ENCODE measurements at places on chromosomes 1 and 21. TPM values are rescaled to one million over a fixed set of nuclear protein-coding genes. Genes with fewer than 3 reads are reported as not detected.
A peak's percentile ranks its signal among the peaks of the same experiment; 100 is the strongest.

DNA sequence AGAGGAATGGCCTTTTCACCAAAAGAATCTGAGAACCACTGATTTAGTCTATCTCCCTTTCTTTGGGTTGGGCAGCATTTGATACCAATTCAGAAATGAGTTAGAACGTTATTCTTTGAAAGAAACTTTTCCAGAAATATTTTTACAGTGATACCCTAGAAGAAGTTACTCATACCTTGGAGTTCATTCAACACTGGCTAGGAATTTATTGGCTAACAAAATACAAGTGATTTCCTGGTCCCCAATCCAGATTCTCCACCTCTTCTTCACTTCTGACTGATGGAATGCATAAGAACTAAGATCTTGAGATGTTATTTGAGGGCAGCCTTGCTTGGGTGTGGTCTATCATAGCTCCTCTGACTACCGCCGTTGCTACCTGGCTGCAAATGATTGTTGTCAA lies 9.4 kb downstream of the C1orf162 start:
- H3K36me3 ChIP-seq: no peaks in the 10 kb centered on the region
- no peaks in the 10 kb centered on the region for H3K4me1 ChIP-seq
- no peak for DNase-seq
- no peak overlapping the region for H3K27ac ChIP-seq

- no peak overlapping the region for H3K4me3 ChIP-seq
- H3K4me1 ChIP-seq: no peaks in the 10 kb centered on the region
- DNase-seq: no peak
- H3K36me3 ChIP-seq: no peaks in the 10 kb centered on the region
Observed at GRCh38 chr1:190175320-190175719, 302.3 kb downstream of the BRINP3 start.

GRCh38 chr1:73637264-73637663 lies 560.7 kb downstream of the LRRIQ3 start:
- H3K27ac ChIP-seq: no peak overlapping the region
- no peaks in the 10 kb centered on the region for H3K36me3 ChIP-seq
- H3K4me3 ChIP-seq: no peak overlapping the region
- no peaks in the 10 kb centered on the region for H3K27me3 ChIP-seq
- DNase-seq: no peak
- no peaks in the 10 kb centered on the region for H3K4me1 ChIP-seq

- no peaks in the 10 kb centered on the region for H3K27me3 ChIP-seq
- no peak overlapping the region for H3K4me3 ChIP-seq
- H3K4me1 ChIP-seq: peaks cover 16% of the 10 kb centered on the region
- peak; percentile 40 for DNase-seq
- no peaks in the 10 kb centered on the region for H3K36me3 ChIP-seq
Observed at GRCh38 chr1:8598060-8598724, 219.2 kb downstream of the RERE start.

DNA sequence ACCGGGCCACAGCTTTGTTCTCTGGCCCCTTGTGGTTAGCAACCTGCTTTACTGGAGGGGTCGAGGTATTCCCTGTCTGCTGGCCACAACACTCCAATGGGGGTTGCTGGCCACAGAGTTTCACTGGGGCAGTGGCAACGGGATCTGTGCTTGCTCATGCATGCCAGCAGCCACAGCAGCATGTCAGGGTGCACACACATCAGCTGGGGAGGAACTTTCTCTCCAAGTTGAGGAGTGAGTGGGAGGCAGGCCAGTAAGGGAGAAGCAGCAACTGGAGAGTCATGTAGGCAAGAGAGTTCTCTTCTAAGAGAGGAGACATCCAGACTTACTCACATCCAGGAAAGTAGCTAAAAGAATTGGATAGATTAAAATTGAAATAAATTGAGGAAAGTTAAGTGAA lies 38.0 kb downstream of the SAMD13 start:
- no peaks in the 10 kb centered on the region for H3K36me3 ChIP-seq
- no peak for DNase-seq
- no peaks in the 10 kb centered on the region for H3K27me3 ChIP-seq
- no peak overlapping the region for H3K27ac ChIP-seq
- no peak overlapping the region for H3K4me3 ChIP-seq

GRCh38 chr1:56964349-56965017 lies 1.3 kb downstream of the C8B start:
- no peaks in the 10 kb centered on the region for H3K4me1 ChIP-seq
- no peaks in the 10 kb centered on the region for H3K36me3 ChIP-seq

DNA sequence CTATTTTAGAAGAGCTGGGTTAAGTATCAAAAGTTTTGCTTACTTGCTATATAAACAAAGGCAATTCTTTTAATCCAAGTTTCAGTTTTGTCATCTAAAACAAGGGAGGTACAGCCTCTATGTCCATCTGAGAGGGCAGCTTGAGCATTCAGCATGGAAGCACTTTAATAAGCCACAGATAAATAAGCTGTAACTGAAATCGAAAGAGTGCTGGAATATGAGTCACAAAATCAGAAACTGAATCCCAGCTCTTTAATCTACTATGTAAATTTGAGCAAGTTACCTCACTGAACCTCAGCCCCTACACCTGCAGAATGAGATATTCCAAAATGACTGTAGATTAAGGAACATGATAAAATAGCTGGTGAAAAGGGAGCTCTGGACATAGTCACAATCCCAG lies 80.0 kb upstream of the HP1BP3 start:
- H3K4me1 ChIP-seq: no peaks in the 10 kb centered on the region
- H3K27ac ChIP-seq: no peak overlapping the region
- no peak for DNase-seq
- H3K36me3 ChIP-seq: no peaks in the 10 kb centered on the region
- no peak overlapping the region for H3K4me3 ChIP-seq

GRCh38 chr21:32415451-32416398 lies 3.2 kb downstream of the EVA1C start:
- no peak overlapping the region for H3K4me3 ChIP-seq
- H3K36me3 ChIP-seq: no peaks in the 10 kb centered on the region
- no peak for DNase-seq
- H3K27ac ChIP-seq: no peak overlapping the region
- H3K4me1 ChIP-seq: peaks cover 9% of the 10 kb centered on the region

GRCh38 chr1:151718011-151718431 lies 1.4 kb upstream of the CELF3 start:
- H3K27me3 ChIP-seq: no peaks in the 10 kb centered on the region
- no peak for DNase-seq
- H3K36me3 ChIP-seq: no peaks in the 10 kb centered on the region
- H3K4me1 ChIP-seq: peaks cover 9% of the 10 kb centered on the region

- no peaks in the 10 kb centered on the region for H3K36me3 ChIP-seq
- H3K27me3 ChIP-seq: no peaks in the 10 kb centered on the region
- no peak overlapping the region for H3K4me3 ChIP-seq
- peaks cover 18% of the 10 kb centered on the region for H3K4me1 ChIP-seq
- H3K27ac ChIP-seq: peak overlapping the region; percentile 53
Observed at GRCh38 chr1:6330410-6330911, 63.1 kb downstream of the ACOT7 start.

GRCh38 chr1:236091933-236092318 lies 27.0 kb upstream of the NID1 start:
- no peak for DNase-seq
- H3K4me1 ChIP-seq: peaks cover 4% of the 10 kb centered on the region
- no peak overlapping the region for H3K27ac ChIP-seq
- H3K36me3 ChIP-seq: no peaks in the 10 kb centered on the region

DNA sequence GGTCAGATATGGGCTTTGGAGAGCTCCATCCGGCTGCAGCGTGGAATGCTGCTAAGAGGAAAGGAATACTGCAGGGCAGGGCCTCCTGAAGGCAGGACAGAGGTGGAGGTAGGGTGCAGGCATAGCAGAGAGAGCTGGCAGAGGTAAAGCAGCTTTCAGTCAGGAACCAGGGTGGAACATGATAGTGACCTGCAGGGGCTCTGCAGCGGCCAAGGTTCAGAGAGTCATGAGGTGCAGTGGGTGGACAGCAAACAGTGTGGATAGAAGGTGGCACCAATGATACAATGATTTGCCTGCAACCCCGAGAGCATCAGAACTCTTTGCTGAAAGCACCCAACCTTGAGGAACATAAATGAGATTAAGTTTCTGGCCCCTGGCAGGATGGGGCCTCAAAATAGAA lies 119.3 kb downstream of the BEND5 start:
- no peaks in the 10 kb centered on the region for H3K36me3 ChIP-seq
- no peak for DNase-seq
- H3K4me3 ChIP-seq: no peak overlapping the region
- no peak overlapping the region for H3K27ac ChIP-seq
- no peaks in the 10 kb centered on the region for H3K4me1 ChIP-seq

DNA sequence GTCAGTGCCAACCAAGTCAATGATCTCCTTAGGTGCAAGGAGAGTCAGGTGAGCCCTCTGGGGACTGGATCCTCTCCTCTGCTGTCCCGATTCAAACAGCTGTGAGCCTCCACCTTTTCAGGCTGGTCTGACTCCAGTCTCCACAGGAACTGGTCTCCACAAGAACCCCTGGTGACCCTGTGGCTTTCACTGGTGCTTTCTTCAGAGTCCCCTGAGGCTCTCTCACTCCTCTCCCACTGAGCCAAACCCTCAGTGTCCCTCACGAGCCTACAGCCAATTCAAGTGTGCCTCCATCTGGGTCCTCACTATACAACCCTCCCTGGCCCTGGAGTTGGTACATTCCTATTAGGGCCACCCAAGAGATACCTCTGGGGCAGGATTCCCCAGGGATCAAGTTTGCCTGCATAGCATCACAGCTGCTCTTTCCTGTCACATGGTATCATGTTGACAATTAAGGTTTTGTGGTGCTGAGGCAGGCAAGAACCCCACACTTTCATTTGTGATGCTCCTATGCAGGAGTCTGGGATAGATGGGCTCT lies 5.2 kb upstream of the NGF start:
- H3K27me3 ChIP-seq: no peaks in the 10 kb centered on the region
- no peaks in the 10 kb centered on the region for H3K36me3 ChIP-seq
- no peak for DNase-seq
- H3K4me3 ChIP-seq: no peak overlapping the region

GRCh38 chr1:226548256-226549093 lies at the start of gene STUM:
STUM (plus strand) TSS chr1:226548764; CDS start chr1:226548905, 141 bp downstream.
- H3K27ac ChIP-seq: no peak within 1 kb of the TSS
- peak; percentile 54 for DNase-seq
- H3K27me3 ChIP-seq: no peaks in the 10 kb centered on the region
- peak within 1 kb of the TSS; percentile 61 for H3K4me3 ChIP-seq
- H3K36me3 ChIP-seq: no peaks in the 10 kb centered on the region
- H3K4me1 ChIP-seq: peaks cover 5% of the 10 kb centered on the region

DNA sequence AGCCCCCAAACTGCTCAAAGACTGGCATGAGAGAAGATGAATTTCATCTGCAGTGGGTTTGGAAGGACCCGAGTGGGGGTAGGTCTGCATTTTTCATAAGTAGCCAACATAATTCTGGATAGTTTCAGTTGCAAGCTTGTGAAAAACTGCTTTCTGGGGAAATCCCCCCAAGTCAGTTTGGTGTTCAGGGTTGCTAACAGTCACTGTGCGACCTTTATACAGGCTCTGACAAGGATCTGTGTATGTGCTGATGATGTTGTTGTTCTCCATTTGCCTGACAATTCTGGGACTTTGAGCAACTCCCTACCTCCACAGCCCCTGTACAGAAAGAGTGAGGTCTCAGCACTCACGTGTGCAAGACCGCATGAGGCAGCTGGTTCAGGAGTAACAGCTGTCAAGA lies 87.9 kb downstream of the SUSD4 start:
- no peaks in the 10 kb centered on the region for H3K27me3 ChIP-seq
- H3K27ac ChIP-seq: no peak overlapping the region
- no peak overlapping the region for H3K4me3 ChIP-seq
- no peaks in the 10 kb centered on the region for H3K4me1 ChIP-seq
- no peaks in the 10 kb centered on the region for H3K36me3 ChIP-seq

DNA sequence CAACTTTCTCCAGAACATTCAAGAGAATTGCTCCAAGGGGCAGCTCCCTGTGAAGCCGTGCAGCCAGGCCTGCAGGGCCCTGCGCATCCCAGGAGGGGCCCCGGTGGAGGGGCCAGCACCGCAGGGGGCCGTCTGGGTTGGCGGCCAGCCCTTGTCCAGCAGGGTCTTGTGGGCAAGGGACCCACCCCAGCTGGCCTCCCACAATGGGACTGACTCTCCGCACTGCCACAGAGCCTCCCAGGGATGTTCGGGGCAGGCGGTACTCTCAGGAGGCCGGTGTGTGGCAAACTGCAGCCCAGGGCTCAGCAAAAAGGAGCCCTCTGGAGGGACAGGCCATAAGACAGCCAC lies 68.2 kb upstream of the COL6A1 start:
- no peak overlapping the region for H3K27ac ChIP-seq
- DNase-seq: no peak
- no peak overlapping the region for H3K4me3 ChIP-seq

DNA sequence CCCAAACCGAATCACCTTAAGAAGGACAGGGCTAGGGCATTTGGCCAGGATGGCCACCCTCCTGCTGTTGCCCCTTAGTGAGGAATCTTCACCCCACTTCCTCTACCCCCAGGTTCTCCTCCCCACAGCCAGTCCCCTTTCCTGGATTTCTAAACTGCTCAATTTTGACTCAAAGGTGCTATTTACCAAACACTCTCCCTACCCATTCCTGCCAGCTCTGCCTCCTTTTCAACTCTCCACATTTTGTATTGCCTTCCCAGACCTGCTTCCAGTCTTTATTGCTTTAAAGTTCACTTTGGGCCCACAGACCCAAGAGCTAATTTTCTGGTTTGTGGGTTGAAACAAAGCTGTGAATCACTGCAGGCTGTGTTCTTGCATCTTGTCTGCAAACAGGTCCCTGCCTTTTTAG lies 3.6 kb downstream of the BTG2 start:
- H3K4me3 ChIP-seq: peak overlapping the region; percentile 79
- no peak overlapping the region for H3K27ac ChIP-seq
- H3K27me3 ChIP-seq: no peaks in the 10 kb centered on the region
- no peak for DNase-seq
- peaks cover 12% of the 10 kb centered on the region for H3K4me1 ChIP-seq

- H3K4me3 ChIP-seq: no peak overlapping the region
- H3K27me3 ChIP-seq: no peaks in the 10 kb centered on the region
- no peak overlapping the region for H3K27ac ChIP-seq
- peaks cover 12% of the 10 kb centered on the region for H3K4me1 ChIP-seq
- no peaks in the 10 kb centered on the region for H3K36me3 ChIP-seq
- DNase-seq: no peak
Observed at GRCh38 chr21:15001113-15001512, 63.7 kb downstream of the NRIP1 start.

Gene ARHGAP30
- total RNA-seq: 2.4 TPM

Gene MX2
- 3.3 TPM for total RNA-seq

Gene CD34
- 21.9 TPM for total RNA-seq

Gene FBXO2
- 5.4 TPM for total RNA-seq

Gene TSPAN2
- total RNA-seq: 2.4 TPM

Gene GUCA2A
- not detected for total RNA-seq
